ENCODE measurements at places on chromosomes 7 and 10. TPM values are rescaled to one million over a fixed set of nuclear protein-coding genes. Genes with fewer than 3 reads are reported as not detected.

The C7orf57 gene
- total RNA-seq, result 0.11 TPM

The HOXA5 gene
- total RNA-seq, result not detected

The LIPM gene
- not detected for total RNA-seq

The CADPS2 gene
- total RNA-seq, result not detected

The APBB1IP gene
- total RNA-seq, result 47.4 TPM

Measured in activated T-helper 2 cell treated with anti-CD3 and anti-CD28 coated beads, Interferon-gamma antibody, Interleukin-2, Interleukin-4, amounts not matched to agents 10 μg/mL and 5 μg/mL and 100 μg/mL, durations not matched to agents 14 hours and 24 hours and 36 hours (primary cell).